ENCODE measurements at places on chromosomes 3 and 15.

GRCh38 chr3:180093535-180093934 lies 56.8 kb upstream of the PEX5L start:
- no peaks in the 10 kb centered on the region for H3K36me3 ChIP-seq
- no peak overlapping the region for H3K27ac ChIP-seq
- DNase-seq: no peak
- H3K4me1 ChIP-seq: no peaks in the 10 kb centered on the region
- H3K4me3 ChIP-seq: no peak overlapping the region

GRCh38 chr3:108312656-108313055 lies 16.3 kb downstream of the HHLA2 start:
- no peaks in the 10 kb centered on the region for H3K27me3 ChIP-seq
- H3K4me1 ChIP-seq: no peaks in the 10 kb centered on the region
- H3K36me3 ChIP-seq: no peaks in the 10 kb centered on the region
- H3K4me3 ChIP-seq: no peak overlapping the region
- H3K27ac ChIP-seq: no peak overlapping the region
- no peak for DNase-seq

GRCh38 chr3:79052054-79052681 lies 715.6 kb downstream of the ROBO1 start:
- H3K36me3 ChIP-seq: no peaks in the 10 kb centered on the region
- H3K27ac ChIP-seq: no peak overlapping the region
- no peaks in the 10 kb centered on the region for H3K27me3 ChIP-seq

GRCh38 chr3:23161896-23162570 lies 41.1 kb upstream of the UBE2E2 start:
- H3K4me3 ChIP-seq: no peak overlapping the region
- no peak for DNase-seq
- H3K4me1 ChIP-seq: no peaks in the 10 kb centered on the region
- no peaks in the 10 kb centered on the region for H3K27me3 ChIP-seq

GRCh38 chr15:88017753-88018152 lies 238.8 kb downstream of the NTRK3 start:
- H3K4me1 ChIP-seq: no peaks in the 10 kb centered on the region
- no peak overlapping the region for H3K27ac ChIP-seq
- no peaks in the 10 kb centered on the region for H3K36me3 ChIP-seq
- H3K4me3 ChIP-seq: no peak overlapping the region

DNA sequence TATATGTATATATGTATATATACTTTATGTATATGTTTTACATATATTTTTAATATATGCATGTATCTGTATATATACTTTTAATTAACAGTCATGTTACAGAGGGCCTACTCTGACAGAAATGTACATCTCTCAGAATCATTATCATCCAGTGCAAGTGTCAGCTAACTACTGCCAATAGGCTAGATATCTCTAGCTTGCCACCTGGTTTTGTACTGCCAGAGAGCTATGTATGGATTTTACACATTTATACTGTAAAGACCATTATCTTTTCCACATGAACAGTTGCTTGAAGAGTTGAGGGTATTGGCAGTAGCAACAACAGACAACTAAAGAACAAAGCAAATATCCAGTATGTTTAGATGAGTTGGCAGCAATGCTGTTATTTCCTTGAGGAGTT lies 99.7 kb upstream of the VGLL3 start:
- H3K27me3 ChIP-seq: no peaks in the 10 kb centered on the region
- peaks cover 8% of the 10 kb centered on the region for H3K4me1 ChIP-seq
- H3K27ac ChIP-seq: no peak overlapping the region
- H3K36me3 ChIP-seq: no peaks in the 10 kb centered on the region
- no peak for DNase-seq

GRCh38 chr3:46281551-46281950 lies 39.3 kb downstream of the CCR3 start:
- no peaks in the 10 kb centered on the region for H3K4me1 ChIP-seq
- no peak overlapping the region for H3K27ac ChIP-seq
- DNase-seq: no peak
- no peak overlapping the region for H3K4me3 ChIP-seq
- H3K27me3 ChIP-seq: no peaks in the 10 kb centered on the region

GRCh38 chr3:103218146-103218545 lies 783.3 kb downstream of the ZPLD1 start:
- no peak overlapping the region for H3K27ac ChIP-seq
- no peaks in the 10 kb centered on the region for H3K36me3 ChIP-seq
- no peak overlapping the region for H3K4me3 ChIP-seq
- H3K4me1 ChIP-seq: no peaks in the 10 kb centered on the region

- H3K27me3 ChIP-seq: no peaks in the 10 kb centered on the region
- no peak overlapping the region for H3K27ac ChIP-seq
- H3K4me3 ChIP-seq: no peak overlapping the region
- no peak for DNase-seq
These were observed 9.8 kb upstream of the GMPPB start for GRCh38 chr3:49733551-49733950.

GRCh38 chr3:23439080-23439479 lies 236.0 kb downstream of the UBE2E2 start:
- H3K36me3 ChIP-seq: no peaks in the 10 kb centered on the region
- no peaks in the 10 kb centered on the region for H3K27me3 ChIP-seq
- H3K27ac ChIP-seq: no peak overlapping the region
- 0 out of 2 replicates have a peak, but pooled peaks cover 2% of the 10 kb centered on the region for H3K4me1 ChIP-seq
- DNase-seq: no peak
- H3K4me3 ChIP-seq: no peak overlapping the region

DNA sequence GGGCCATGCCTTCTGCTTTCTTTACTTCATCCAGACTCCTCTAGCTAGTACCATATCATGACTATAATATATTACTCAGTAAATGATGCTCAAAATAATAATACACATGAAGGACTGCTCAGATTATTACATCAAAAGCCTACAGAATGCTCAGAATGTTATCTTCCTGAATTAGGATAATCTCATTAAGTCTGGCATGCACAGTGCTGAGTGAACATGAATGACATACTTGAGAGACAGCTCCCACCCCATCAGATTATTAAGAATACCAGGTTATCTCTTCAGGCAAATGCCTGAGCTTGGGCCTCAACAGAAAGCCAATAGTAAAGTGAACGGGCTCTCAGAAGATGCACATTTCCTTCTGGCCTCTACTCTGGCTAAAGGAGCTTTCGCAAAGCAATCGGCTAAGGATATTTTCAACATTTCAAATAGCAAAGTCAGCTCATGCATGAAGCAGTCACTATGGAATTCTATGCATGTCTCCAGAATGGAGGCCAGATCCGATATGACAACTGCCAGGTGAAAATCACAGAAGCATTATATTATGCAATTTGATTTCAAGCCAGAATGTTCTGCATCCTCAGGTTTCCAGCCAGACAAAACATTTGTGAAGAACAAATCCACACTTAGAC lies 122.6 kb downstream of the KCNMB2 start:
- no peak overlapping the region for H3K27ac ChIP-seq
- no peaks in the 10 kb centered on the region for H3K27me3 ChIP-seq
- DNase-seq: no peak
- no peaks in the 10 kb centered on the region for H3K36me3 ChIP-seq
- H3K4me1 ChIP-seq: no peaks in the 10 kb centered on the region

All from Panc1 (cell line).